Urinary bladder (tissue), 4 donors: ENCODE measurements at places on chromosomes 3 and 15. TPM values are rescaled to one million over a fixed set of nuclear protein-coding genes. Genes with fewer than 3 reads are reported as not detected.

GRCh38 chr15:40046721-40047414, 7.9 kb upstream of the SRP14 start:
- no peak for DNase-seq

Gene TTLL13
- total RNA-seq: not detected

Gene CLDN16
- total RNA-seq: 0.37 TPM

DNA sequence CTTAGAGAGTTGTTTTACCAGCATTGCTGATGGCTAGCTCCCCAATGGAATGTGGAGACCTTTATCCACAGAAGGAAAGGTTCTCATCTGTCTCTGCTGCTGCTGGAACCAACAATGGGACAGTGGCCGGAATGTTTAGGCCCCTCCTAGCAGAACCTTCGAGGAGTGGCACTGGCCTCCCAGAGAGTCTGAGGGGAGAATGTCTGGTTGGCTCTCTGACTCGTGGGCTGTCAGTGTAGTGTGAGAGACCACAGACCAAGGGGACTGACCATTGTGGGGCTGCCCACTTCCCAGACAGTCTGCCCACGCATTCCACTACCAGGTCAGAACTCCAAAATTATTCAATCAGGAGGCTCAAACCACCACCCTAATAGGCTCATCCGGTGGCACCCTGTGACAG, 5.1 kb downstream of the RASL12 start:
- DNase-seq: no peak

Gene SKOR1
- total RNA-seq: 0.21 TPM

Gene SEMA3B
- total RNA-seq: 63.4 TPM

GRCh38 chr15:76674883-76675282, 230.3 kb downstream of the SCAPER start:
- DNase-seq: no peak

DNA sequence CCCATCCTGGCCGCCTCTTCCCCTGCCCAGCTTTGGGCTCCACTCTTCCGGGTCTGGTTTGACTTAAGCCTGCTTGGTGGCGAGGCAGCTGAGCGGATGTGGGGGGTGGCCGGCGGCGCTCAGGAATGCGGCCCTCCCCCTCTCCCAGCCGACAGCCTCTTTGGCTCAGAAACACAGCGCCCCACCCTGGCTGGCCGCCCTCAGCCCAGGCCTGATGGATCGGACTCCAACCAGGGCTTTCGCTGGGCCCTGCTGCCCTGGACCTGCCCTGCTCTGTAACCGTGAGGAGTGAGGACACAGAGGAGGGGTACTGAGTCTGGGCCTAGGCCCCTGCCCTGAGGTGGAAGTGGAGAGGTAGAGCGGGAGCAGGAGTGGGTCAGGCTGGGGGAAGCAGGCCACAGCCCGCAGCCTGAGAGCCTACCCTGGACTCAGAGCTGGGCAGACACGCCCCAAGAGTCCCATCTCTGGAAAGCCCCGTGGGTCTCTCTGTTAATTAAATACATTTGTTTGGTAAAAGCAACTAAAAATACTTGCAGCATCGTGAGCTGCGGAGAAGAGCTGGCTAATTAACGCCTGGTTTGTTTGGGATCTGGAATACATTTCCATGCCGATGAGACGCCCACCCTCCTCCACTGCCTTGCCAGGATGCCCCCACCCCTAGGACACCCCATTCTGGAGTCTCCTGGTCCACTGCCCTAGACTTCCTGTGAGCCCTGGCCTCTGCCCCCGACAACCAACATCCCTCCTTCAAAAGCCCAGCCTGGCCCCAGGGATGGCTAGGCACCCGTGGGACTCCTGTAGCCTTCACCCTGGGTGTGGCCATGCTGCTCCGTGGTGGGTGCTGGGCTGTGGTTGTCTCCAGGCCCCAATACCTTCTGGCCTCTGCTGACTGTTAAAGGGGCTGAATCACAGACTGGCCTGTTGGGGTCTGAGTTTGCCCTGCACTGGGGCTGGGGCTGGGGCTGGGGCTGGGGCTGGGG, 19.6 kb downstream of the PLXNA1 start:
- DNase-seq: peak; percentile 46

Gene ST6GAL1
- total RNA-seq: 27.1 TPM

- no peak for DNase-seq
Measured at GRCh38 chr3:89360156-89360555, 252.7 kb downstream of the EPHA3 start.

Gene GPD1L
- 63.3 TPM for total RNA-seq

Gene SUCNR1
- 0.48 TPM for total RNA-seq

Gene RAB11A
- total RNA-seq: 187 TPM

DNA sequence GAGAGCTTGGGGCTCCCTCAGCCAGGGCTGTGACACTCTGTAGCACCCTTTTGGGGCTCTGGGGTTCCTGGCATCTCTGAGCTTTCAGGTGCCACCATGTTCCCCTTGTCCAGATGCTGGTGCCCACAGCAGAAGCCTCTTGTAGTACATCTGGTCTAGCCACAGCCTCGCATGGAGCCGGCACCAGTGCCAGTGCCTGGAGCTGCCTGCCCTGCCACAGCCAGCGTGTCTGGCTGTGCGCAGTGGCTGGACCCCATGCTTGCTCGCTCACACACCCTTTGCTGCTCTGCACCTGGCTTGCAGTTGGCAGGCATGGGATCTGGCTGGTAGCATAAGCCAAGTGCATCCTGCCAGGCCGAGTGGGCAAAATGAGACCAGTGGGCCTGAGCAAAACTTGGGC, 744.8 kb upstream of the GBE1 start:
- DNase-seq: no peak

- no peak for DNase-seq
Measured at GRCh38 chr15:81292523-81293001, 31.4 kb downstream of the STARD5 start.

DNA sequence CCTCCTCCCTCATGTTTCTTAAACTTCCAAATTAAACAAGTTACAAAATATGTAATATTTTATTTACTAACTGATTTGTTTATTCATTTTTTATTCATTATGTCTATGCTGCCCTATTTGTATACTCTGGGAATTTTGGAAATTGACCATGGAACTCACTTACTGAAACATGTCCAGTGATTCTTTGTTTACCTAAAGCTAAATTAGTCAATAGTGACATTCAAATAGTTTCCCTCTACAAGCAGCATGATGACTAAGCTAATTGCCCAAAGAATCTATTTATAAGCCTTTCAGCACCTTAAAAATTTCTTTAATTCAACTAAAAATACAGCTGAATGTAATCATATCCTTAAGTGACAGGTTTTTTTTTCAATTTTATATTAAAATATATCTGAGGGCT, 437.7 kb downstream of the SI start:
- no peak for DNase-seq

- no peak for DNase-seq
Measured at GRCh38 chr15:94845390-94845716, 614.0 kb downstream of the MCTP2 start.

GRCh38 chr15:68767833-68768232, 52.9 kb downstream of the ANP32A start:
- DNase-seq: no peak

GRCh38 chr15:55741833-55742497, 987 bp downstream of the PRTG start:
- DNase-seq: no peak

DNA sequence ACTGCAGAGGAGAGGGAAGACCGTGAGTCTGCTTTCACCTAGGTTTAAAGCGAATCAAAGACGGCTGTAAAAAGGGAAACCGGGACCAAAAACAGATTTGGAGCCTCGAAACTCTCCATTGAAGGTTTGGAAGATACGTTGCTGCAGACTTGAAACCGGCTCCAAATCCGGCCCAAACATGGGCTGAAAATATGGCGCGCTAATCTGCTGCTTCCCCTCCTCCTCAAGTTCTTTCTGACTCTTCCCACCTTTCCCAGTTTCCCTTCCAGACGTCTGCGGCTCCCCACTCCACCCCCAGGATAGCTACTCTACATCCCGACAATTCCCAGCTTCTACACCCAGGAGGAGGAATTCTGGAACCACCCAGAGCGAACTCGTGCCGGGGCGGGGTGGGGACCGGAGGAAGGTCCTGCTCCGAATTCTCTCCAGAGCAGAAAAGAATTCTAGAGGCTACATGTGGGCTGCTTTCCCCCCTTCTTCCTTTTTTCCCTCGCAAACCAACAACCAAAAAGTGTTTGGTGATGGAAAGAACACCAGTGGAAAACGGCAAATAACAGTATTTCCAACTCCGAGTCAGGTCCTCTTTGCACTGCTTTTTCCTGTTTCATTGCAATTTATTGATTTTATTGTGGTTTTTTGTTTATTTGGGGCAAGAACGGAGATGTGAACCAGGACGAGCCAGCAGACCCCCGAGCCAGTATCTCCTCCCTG, 8.5 kb downstream of the EOMES start:
- DNase-seq: no peak

- DNase-seq: no peak
Measured at GRCh38 chr15:96336108-96336595, 5.7 kb downstream of the NR2F2 start.

DNA sequence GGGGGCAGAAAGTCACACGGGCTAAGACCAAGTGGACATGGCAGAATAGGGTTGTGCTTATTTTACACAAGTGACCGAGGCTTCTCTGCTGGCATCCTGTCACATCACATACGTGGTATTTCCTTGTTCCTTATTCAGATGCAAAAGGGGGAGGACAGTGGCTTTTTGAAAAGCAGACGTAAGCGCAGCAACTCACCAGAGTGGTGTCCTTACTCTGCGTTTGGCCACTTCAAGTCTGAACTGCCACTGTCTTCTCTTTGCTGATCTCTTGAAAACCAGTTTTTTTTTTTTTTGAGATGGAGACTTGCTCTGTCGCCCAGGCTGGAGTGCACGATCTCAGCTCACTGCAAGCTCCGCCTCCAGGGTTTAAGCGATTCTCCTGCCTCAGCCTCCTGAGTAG, 113.2 kb downstream of the SOX2 start:
- no peak for DNase-seq

- no peak for DNase-seq
Measured at GRCh38 chr3:142315083-142315482, 89.7 kb upstream of the GK5 start.

DNA sequence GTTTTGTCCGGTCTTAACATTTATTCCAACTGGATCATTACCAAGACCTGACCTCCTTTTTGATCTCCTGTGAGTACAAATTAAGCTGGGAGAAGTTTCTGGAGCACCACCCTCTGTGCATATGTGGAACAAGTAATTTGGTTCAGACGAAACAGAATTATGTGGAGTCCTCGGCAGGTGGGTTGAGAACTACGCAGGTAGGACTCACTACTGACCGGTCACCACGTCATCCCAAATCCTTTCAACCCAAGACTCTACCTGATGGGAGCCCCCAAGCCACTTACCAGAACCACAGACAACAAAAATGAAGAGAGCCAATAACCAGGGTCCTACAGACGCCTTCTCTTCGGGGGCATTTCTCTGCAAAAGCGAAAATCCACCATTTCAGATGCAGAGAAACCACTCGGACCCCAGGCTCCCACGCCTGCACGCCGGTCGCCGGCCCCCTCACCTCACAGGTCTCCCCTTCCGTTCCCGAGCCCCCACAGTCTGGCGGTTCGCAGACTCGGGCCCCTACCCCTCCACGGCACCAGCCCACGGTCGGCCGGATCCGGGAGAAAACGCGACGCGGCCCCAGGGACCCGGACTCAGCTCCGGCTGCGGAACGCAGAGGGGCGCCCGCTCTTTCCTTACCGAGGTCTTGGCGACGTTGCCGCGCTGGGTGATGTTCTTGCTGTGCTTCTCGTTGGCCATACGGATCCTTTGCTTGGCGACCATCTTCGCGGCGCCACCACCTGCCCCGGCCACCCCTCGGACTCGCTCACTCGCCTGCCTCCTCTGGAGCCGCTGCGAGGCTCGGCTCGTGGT, 674 bp downstream of the SERP1 start:
- peak; percentile 25 for DNase-seq

Gene FAM227B
- total RNA-seq: 19.9 TPM

- no peak for DNase-seq
Measured at GRCh38 chr15:81275711-81276392, 48.1 kb downstream of the STARD5 start.
